ENCODE measurements at places on chromosomes 12 and 14. TPM values are rescaled to one million over a fixed set of nuclear protein-coding genes. Genes with fewer than 3 reads are reported as not detected.

Gene TAS2R8
- total RNA-seq, result not detected

Gene LAG3
- total RNA-seq, result 2.2 TPM

Gene PEX5
- 21.7 TPM for total RNA-seq

Gene CD69
- total RNA-seq, result 7.5 TPM

Gene GDF3
- not detected for total RNA-seq

Gene NOS1
- not detected for total RNA-seq

Gene GALNT4
- total RNA-seq, result 33.5 TPM

Gene KRT80
- total RNA-seq, result 0.29 TPM

Gene FSCB
- total RNA-seq, result not detected

Gene RDH16
- total RNA-seq, result not detected

Gene SLC6A15
- total RNA-seq, result not detected

All from stomach (tissue), 19 donors.